ENCODE measurements at places on chromosomes 7 and 10.

DNA sequence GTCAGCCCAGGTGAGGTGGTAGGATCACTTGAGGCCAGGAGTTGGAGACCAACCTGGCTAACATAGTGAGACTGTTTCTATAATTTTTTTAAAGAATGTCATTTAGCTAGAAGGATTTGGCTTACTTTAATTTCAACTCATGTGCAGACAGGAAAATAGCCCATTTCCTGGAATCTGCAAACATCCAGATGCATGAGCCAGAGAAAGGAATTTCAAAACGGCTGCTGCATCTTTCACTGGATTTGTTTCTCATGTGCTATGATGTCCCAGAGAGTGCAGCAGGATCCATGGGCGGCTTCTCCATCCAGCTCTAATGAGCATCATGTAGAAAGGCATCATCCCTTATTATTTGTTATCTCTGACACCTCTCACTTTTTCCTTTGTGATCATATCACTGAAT is 149.3 kb downstream of the GALNT17 start:
- no peak for DNase-seq

DNA sequence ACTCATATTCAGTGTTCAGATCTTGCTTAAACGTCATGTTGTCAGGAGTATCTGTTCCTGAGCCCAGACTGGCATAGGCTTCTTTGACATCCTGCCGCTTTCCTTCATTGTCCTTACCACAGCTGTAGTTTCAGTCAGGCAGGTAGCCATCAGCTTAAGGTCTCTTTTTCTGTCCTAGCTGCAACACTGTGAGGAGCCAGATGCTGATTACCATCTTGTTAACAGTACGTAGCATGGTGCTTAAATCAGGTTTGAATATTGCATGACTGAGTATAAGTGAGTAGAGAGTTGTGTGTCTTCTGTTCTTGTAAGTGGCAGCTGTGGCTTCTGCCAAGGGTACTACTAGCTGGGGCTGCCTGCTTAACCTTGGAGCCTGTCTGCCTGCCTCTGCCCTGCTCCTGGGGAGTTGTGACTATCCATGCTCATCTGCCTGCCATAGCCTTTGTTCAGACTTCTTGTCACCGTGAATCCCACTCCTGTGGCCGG is 92.6 kb downstream of the MAPK8 start:
- DNase-seq = no peak

GRCh38 chr10:22620140-22620857 is 94.1 kb downstream of the PIP4K2A start:
- peak; percentile 98 for DNase-seq

DNA sequence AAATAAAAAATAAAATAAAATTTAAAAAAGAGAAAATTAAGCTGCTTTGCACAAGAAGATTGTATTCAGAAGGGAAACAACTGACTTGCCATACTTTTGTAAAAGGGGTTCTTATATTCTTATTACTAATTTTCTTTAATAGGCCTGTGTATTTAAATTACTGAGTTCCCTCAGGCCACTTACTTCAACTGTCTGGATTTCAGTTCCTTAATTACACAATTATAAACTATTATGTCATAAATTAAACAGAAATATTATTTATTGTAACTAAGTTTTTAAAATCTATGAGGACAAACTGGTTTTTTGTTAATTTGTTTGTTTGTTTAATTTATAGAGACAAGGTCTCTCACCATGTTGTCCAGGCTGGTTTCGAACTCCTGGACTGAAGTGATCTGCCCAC is 22.4 kb upstream of the MICU1 start:
- no peak for DNase-seq

DNA sequence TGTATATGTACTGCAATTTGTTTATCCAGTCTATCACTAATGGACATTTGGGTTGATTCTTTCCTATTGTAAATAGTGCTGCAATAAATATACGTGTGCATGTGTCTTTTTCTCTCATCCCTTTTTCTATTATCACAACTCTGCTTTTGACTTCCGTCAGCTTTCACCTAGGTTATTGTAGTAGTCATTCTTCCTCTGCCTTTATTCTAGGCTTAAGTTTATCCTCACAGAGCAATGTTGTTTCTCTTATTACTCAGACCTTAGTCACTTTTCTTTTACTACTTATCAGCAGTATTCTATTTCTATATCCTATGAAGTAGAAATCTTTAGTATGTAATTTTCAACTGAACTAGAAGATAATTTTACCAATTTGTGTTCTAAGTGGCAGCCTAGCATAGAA is 175.3 kb upstream of the SEMA3E start:
- DNase-seq = peak; percentile 10

DNA sequence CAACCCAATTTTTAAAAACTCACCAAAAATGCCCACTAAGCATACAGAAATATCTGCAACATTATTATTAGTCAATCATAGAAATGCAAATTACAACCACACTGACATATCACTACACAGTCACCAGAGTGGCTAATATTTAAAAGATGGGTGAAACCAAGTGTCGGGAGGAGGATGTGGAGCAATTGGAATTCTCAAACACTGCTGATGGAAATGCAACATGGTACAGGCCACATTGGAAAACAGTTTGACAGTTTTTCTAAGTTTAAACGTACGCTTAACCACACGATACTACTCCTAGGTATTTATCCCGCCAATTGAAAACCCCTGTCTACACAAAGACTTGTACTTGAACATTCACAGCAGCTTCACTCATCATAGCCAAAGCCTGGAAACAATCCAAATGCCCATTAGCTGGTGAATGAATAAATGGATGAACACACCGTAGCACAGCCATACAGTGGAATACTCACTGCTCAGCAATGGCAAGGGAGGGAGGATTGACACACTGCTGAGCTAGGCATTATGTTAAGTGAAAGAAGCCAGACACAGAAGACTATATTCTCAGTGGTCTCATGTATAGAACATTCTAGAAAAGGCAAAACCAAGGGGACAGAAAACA is 16.3 kb downstream of the GCK start:
- no peak for DNase-seq

- DNase-seq = no peak
Observed at GRCh38 chr10:49375611-49376010, 20.3 kb downstream of the DRGX start.

- no peak for DNase-seq
Observed at GRCh38 chr10:124049484-124049883, 43.9 kb downstream of the CHST15 start.

GRCh38 chr10:72061491-72061890 is 26.9 kb downstream of the SPOCK2 start:
- DNase-seq = no peak

GRCh38 chr10:118562851-118563250 is 32.6 kb downstream of the PRLHR start:
- DNase-seq = no peak

- no peak for DNase-seq
Observed at GRCh38 chr7:41582116-41582515, 120.8 kb downstream of the INHBA start.

DNA sequence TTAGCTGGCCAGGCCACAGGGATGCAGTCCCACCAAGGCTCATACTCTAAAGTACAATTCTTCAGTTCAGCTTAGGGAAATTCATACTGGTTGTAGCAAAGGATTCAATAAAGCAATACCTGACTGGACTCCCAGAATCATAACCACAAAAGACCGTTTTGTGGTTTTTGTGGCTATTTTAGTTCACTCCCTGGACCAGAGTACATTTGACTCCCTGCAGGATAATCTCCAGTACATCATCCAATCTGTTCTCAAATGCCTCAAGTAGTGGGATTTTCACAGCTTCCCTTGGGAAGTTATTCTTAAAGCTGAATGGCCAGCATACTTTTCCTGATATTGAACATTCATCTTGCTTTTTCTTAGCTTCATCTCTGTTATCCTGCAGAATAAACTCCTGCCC is 29.3 kb upstream of the YAE1 start:
- no peak for DNase-seq

DNA sequence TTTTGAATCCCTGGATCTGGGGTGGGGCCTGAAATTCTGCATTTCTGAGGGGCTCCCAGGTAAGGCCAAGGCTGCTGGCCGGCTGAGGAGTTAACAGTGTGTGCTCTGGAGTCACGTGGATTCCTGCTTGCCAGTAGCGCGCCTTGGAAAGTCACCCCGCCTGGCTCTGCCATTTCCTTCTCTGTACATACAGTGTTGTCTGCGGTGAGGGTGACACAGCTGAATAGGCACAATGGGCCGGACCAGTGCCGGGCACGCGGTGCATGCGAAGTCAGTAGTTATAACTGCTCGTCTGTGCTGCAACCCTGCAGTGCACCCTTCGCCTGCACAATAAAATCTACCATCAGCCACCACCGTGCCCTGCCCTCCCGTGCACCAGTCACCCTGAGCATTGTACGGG is 68.0 kb upstream of the EEPD1 start:
- no peak for DNase-seq

DNA sequence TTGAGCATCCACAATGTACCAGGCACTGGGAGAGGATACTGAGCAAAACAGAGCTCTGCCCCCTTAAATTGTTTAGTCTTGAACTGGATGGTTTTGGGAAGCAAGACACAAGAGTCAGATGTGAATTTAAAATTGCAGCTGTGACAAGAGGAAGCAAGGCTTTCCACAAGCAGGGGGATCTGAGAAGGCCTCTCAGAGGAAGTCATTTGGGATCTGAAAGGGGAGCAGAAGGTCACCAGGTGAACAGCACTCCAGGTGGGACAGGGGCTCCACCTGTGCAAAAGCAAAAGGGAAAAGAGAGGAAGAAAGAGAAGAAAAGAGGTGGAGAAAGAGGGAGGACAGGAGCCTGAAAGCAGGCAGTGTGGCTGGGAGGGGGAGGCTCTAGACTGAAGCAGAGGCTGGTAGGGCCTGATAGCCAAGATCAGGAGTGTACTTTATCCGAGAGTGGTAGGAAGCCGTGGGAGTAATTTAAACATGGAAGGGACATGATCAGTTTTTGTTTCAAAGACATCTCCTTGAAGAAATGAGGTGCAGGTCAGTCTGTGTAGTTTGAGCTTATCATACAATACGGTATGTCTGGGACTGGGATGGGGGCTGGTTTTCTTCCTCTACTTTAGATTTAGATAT is 76.1 kb upstream of the DUSP5 start:
- no peak for DNase-seq

DNA sequence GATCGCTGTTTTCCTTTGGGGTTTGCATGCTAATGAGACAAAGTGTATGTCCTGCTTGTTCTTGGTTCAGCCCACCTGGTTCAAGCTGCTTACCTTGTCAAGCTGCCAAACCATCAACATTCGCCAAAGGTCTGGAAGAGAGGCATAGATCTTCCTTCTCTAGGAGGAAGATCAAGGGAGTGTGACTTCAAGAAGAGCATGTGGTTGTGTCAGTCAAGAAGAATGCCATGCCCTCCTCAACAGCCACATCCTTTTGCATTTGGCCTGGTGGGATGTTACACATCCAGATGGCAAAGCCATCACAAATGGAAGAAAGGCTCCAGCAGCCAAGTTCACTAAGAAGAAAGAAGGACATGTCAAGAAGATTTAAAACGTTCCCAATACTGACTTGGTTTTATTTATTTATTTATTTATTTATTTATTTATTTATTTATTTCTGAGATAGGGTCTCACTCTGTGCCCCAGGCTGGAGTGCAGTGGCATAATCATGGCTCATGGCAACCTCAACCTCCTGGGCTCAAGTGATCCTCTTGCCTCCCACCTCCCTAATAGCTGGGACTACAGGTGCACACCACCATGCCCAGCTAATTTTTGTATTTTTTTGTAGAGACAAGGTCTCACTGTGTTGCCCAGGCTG is 5.1 kb upstream of the PIP4K2A start:
- no peak for DNase-seq

Data from fibroblast of pulmonary artery (primary cell).